ENCODE measurements at places on chromosomes 5 and 9.

DNA sequence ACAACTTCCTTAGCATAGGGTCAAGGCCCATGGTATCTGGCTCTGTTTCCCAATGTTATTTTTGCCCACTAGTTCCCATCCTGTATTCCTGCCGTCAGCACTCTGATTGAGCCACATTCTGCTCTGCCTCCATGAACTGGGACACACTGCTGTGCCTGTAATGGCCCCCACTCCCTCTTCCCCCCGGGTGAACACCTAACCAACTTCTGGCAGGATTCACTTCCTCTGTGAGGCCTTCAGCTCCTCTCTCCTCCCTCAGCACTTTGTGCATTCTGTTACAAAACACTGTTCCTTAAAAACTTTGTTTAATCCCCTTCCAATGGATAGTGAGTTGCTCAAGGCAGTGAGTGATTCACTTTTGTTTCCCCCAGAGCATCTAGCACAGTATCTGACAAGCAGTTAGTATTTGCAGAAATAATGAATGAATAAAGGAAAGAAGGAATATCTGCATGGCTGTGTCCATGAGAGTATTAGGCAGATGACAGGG, 183.6 kb downstream of the EFNA5 start:
- DNase-seq: no peak

DNA sequence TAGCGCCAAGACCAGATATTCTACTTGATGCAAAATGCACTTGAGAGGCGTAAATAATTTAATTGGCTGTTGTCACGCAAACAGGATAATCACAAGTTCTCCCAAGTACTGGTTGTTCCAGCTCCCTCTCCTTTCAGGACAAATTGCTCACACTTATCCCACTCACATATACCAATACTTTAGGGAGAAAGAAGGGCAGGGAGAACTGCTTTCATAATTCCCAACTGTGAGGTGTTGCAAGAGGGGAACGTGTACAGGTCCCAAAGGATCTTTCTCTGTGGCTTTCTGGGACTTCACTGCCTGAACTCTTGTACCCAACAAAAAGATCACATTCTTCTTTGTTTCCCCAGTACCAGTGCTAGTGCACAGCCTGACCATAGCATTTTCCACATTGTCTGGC, 21.5 kb upstream of the TGFBI start:
- no peak for DNase-seq

DNA sequence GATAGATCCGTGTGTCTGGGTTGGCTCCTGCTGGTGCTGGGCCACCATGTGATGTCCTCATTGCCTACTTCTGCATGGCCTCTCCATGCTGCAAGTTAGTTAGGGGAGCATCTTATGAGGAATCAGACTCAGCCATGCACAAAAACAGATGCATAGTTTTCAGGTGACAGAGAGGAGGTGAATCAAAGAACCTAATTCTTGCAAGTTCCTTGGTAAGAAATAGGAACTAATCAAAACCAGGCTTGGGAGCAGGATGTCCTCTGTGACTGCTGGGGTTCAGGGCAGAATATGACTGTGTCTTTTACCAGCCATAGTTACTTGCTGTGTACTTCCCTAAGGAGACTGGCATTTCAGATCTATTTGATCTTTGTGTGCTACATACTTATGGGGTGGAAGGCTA, 61.6 kb downstream of the C9orf152 start:
- DNase-seq: no peak

- DNase-seq: no peak
Observed at GRCh38 chr5:107011605-107012004, 659.1 kb downstream of the EFNA5 start.

DNA sequence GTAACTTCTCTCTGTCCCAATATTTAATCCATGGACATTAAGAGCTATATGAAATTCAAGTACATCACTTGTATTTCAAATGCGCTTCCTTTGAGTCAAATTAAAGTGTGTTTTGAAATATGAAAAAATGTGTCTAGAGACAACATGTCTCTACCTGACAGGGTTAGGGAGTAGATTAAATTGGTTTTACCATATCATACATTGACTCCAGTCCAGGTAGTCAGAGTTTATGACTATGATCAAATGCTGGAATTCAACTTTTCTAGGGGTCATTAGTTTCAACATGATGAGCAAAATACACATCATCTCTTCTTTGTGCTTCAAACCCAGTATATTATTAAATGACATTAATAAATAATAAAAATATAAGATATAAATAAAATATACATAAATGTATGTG, 259.2 kb downstream of the CDH10 start:
- no peak for DNase-seq

DNA sequence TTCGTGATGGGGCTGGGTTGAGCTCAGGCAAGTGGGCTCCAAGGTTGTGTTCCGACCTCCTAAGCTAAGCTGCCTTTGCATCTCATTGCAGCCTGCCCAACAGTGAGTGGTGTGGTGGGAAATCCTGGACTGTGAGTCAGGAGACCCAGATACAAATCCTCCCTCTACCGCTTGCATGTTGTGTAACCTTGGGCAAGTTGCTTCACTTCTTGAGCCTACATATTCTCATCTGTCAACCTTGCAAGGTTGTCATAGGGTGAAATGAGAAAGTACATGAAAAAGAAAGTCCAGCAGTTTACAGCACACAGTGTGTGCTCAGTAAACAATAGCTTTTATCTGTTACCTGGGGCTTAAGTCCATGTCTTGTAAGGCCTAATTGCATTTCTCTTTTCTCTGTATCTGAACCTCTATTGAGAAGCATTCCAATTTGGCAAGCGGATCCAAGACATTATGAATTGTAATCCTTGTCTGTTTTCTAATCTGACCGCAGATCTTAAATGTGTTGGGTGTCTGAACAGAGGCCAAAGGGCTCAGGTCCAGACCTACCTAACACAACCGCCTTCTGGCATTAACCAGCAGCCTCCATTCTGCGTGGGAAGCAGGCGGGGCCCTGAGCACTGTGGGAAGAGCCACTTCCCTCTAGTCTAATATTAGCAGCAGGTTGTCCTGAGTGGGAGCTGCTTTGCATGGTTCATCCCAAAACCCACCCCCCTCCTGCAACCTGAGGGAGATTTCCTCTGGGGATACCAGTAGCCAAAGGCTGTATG, 1.8 kb upstream of the GALNT12 start:
- no peak for DNase-seq

DNA sequence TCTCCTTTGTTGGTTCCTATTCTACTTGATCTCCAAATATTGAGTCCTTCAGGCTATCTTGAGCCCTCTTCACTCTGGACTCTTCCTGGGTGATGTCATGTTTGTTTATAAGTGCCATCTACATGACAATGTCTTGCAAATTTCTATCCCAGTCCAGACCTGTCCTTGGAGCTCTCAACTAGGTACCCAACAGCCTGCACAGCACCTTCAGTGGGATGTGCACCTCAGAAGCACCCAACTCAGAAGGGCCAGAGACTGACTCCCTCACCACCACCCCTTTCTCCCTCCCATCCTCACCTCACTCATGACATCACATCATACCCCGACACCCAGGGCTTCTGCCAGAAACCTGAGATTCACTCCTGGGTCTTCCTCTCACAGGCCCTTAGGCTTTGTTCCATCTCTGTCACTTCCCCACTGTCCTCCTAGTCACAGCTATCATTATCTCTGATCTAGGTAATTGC, 14.4 kb downstream of the TXN start:
- DNase-seq: no peak

Data from pancreas (tissue), 10 donors.